ENCODE measurements at places on chromosomes 3 and 15.

DNA sequence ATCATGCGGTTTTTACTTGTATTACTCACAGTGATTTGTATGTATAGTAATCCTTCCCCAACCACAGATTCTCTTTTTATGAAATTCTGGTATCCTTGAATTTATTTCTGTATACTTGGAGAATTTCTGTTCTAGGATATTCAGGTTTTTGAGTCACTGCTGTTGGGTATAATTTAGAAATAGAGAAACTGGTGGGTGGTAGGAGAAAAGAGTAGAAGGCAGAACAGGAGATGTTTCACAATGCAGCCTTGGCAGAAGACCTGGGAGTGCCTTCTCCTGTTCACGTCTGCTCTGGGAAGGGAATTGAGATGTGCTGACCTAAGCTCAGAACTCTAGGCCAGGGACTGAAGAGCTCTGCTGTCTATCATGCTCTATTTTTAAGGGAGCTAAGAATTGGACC, 193.6 kb downstream of the EPHB1 start:
- DNase-seq, result no peak

- DNase-seq, result no peak
These were observed 37.5 kb downstream of the TTC23 start for GRCh38 chr15:99211926-99212325.

- no peak for DNase-seq
These were observed 47.5 kb downstream of the ARMC8 start for GRCh38 chr3:138234401-138235179.

DNA sequence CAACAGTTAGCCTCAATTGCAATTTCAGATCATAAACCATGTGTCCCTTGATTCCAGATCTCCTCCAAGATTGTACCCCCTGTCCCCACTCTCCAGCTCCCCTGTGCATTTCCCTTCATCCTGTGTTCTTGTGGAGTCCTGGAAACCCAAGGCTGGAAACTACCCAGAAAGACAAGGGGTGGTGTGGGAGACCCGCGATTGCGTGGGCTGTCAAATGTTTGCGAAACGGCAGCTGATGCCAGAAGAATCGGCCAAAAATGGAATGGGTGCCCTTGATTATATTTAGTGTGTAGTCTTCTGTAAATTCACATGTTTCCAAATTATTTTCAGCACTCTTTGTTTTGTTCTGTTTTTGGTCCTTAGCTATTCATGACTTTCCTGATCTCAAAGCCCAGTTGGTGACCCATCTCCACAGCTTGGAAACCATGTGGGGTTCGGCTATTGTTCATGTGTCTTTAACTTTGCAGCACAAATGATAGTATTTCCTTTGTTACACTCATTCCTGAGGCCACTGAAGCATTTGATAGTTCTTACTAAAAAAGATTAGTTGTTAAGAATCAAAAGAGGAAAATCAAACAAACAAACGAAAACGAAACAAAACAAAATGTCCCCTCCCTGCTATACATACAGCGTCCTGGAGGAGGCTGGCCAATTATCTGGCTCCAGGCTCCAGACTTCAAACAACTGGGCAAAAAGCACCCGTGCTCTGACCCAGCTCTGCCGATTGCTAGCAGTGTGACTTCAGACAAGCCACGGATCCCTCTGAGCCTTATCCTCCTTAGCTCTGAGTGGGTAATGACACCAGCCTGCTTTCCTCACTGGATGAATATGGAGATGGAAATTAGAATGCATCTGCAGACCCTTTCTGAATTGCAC, 120.9 kb downstream of the CACNA2D3 start:
- no peak for DNase-seq

GRCh38 chr3:55242921-55243320, 244.2 kb downstream of the WNT5A start:
- no peak for DNase-seq
